ENCODE measurements at places on chromosomes 4 and X.

DNA sequence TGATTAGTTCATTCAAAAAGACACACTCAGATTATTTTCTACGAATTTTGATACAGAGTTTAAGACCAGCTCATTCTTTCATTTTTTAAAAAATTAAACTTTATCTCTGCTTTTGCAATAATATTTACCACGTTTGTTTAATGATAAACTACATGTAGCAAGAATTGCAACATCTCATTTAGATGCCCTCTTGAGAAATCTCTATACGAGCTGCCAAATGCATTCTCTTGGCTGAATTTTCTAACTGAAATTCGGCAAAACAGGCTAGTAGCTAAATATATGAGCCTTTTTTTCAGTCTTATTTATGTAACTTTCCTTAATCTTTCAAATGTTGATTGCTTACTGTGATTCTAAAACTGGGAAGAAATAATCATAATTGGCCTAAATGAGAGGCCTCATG, 2.1 kb upstream of the GC start:
- DNase-seq = no peak

GRCh38 chr4:5366421-5366820, 315.1 kb downstream of the STK32B start:
- no peak for DNase-seq

GRCh38 chrX:153158319-153158718, 20.8 kb upstream of the MAGEA1 start:
- no peak for DNase-seq

- DNase-seq = no peak
These were observed 28.3 kb upstream of the AP1S2 start for GRCh38 chrX:15882704-15883539.

DNA sequence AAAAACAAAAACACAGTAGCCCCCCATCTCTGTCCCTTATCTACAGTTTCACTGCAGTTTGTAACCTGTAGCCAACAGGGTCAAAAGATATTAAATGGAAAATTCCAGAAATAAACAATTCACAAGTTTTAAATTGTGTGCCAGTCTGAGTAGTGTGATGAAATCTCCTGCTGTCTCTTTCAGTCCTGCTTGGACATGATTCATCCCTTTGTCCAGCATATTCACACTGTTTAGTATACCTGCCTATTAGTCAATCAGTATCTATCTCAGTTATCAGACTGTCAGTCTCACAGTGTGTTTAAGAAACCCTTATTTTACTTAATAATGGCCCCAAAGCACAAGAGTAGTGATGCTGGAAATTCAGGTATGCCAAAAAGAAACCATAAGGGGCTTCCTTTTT, 21.9 kb downstream of the CNOT6L start:
- DNase-seq = no peak
